IPS DF 6.9 (cell line): ENCODE measurements at places on chromosomes 2 and 18.

DNA sequence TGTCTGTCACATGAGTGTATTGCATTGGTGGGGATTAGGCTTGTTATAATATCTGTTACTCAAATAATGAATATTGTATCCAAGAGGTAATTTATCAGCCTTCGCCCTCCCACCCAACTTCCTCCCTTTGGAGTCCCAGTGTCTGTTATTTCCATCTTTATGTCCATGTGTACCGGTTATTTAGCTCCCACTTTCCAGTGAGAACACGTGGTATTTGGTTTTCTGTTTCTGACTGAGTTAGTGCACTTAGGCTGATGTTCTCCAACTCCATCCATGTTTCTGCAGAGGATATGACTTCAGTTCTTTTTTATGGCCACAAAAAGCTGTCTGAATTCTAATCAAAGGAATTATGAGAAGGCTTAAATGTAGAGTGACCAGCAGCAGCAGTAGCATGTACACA lies 104.0 kb upstream of the ARHGAP28 start:
- no peak for DNase-seq

DNA sequence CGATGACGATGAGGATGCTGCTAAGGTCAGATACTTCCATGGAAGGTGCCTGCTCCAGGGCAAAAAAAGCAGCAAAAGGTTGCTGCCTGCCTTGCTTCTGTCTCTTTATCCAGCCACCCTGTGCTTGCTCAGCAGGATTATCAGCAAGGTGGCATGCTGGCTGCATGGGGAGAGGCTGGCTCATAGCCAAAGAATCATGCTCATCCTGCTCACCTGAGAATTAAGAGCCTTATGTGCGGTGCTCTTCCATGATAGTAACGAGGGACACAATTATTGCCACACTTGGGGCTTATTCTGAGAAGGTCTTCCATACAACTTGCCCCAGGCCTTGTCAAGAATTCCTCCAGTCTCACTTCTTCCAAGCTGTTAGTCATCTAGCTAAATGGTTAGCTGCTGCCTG lies 60.4 kb upstream of the SEC11C start:
- DNase-seq, result no peak

DNA sequence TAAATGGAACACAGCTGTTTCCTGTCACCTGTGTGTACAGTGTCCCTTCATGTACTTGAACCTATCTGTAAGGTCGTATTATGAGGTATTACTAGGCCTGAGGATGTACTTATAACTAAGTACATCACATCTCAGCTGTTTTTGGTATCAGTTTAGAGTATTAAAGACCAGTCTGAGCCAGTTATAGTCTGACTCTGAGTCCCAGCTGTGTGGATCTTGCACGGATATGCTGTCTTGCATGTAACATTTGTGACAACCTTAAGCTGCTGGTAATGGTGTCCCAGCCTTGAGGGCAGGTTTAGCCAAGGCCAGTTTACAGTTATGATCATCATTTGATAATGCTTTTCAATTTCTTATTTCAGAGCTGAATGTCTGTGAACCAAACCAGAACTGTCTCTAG lies 496.3 kb downstream of the SLC4A3 start:
- no peak for DNase-seq

DNA sequence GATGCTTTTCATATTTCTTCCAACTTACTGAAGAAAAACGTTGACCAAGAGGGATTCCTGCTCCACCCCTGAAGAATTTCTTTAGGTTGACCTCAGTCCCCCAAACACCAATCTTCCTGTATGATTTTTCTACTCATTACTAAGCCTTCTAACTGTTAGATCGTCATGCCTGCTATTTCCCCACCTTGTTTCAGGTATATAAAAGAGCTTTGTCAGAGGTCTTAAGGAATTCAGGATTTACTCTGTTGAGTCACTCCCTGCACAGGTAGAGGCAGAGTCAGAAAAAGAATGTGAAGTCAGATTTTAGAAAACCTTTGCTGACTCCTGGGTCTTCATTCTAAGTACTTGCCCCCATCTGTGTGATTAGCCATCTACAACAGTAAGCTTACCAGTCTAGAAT lies 83.8 kb upstream of the NOSTRIN start:
- DNase-seq, result no peak

DNA sequence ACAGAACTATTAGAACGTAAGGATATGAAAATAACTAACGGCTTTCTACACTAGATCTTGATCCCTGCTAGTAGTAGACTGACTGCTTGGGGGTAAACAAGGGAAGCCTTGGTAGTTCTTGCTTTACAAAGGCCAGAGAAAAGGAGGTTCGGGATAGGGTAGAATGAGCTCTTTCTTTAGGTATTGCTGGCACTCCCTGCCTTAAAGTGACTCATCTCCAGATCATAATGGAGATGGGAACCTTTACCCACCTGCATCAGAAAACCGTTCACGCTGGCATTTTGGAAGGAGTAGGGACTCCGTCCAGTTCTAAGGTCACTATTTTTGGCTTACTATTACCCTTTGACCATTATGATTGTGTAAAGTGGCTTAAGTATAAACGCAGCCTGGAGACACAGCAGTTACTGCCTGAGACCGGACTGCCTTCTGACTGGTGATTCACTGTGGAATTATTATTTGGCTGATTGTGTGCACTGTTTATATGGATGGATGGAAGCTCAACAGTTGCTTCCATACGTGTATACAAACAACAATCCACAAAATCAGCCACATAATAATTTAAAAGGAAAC lies 482.5 kb downstream of the STK39 start:
- no peak for DNase-seq

- DNase-seq, result no peak
Observed at GRCh38 chr18:48542513-48543181, 3.8 kb downstream of the CTIF start.
